Small intestine (tissue), 16 donors: ENCODE measurements at places on chromosomes 2 and 18.

DNA sequence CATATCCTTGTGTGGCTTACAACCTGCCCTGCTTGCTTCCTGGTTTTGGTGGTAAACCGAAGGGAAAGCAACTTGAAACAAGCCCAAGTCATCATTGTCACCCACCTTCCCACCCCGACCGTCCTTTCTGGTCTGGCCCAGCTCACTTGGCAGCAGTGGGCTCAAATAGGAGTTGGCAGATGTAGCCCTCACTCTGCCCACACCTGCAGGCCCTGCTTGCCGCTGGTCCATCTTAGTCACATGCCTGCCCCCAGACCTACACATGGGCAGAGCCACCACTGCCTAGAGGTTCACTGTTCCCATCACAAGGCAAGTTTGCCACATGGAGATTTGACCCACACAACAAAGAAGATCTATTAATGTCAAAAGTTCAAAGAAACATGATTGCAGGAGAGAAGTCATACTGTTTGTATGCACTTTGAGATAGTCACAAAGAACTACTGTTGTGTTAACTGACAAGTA lies 9.3 kb downstream of the EIPR1 start:
- DNase-seq = no peak

GRCh38 chr2:1586923-1587840 lies 157.1 kb downstream of the PXDN start:
- DNase-seq = no peak

DNA sequence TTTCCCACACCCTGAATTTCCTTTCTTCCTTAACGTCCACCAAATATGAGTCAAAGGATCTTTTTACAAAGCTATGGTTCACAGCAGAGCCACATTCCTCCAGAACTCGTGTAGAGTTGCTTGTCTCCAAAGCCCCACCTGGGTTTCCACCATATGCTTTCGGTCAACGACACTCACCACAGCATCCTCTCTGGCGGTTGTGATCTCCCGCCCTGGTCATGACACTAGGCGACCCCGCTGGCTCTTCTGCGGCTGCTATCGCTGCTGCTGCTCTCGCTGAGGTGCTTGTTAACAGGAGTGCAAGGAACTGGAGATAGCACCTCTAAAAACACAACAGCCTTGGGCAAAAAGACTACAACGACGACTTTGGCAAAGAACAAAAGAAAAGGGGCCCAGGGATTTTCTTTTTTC lies 340 bp downstream of the SLC40A1 start:
- no peak for DNase-seq

DNA sequence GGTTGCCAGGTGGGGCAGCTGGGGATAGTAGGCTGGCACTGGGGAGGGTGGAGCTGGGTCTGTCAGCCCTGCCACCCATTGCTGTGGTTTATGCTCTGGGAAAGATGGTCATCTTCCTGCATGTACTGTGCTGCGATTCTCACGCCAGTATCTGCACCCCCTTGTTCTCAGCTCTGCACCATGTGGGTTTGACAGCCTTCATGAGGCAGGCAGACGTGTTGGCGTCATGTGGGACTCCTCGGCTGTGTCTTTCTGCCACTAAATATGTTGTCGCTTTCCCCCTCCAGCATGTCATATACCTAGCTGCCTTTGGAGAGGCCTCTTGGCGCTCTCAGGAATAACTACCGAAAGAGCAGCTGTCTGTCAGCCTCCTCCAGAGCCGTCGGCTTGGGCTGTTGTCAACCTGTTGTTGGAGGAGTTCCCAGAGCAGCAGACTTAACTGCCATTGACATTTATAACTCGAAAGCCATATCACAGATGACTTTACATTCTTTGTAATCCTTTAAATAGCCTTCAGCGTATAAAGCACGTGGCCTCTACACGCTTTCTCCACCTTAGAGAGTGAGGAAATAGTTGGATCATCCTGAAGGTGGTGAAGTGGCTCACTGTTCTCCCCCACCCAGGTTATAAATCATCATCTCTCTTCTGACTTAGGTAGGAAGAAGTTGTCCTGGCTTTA lies 80.4 kb upstream of the MGAT5 start:
- peak; percentile 73 for DNase-seq

DNA sequence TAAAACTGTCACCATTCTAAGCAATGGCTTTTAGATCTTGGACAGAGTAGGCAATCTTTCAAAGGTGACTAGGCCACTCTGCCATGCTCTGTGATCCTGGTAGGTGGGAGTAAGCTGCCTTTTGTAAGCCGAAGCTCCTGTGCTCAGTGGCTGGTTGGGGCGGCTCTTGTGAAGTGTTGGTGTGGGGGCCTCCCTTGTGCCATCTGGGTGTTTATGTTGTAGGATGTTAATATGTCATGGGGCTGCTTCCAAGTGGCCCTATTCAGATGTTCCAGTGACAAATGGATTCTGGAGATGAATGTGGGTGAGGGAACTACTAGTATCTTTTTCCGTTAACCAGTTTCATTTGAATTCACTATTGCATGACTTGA lies 116.8 kb upstream of the SPRED2 start:
- no peak for DNase-seq

- DNase-seq = peak; percentile 20
Measured at GRCh38 chr2:159553727-159554126, 62.6 kb downstream of the BAZ2B start.

- DNase-seq = no peak
Measured at GRCh38 chr2:63537306-63537705, 51.0 kb downstream of the WDPCP start.

- DNase-seq = no peak
Measured at GRCh38 chr2:26993768-26994167, 23.3 kb downstream of the MAPRE3 start.

- DNase-seq = no peak
Measured at GRCh38 chr18:31125878-31126277, 23.7 kb upstream of the DSC2 start.

DNA sequence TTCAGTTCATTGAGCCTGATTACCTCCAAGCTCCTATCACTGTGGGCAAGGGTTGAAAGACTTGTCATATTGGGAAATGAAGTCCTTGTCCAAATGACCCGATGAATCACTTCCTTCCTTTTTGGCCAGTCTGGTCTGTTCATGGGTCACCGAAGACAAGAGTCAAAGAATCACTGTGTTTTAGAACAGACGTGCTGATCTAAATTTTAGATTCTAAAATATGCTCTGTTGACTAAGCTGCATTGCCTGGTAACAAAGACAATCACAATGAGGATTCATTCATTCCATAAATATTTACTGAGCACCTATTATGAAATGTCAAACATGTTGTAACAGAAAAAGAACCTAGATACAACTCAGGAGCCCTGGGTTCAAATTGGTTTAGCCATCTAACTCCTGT lies 99.4 kb upstream of the RND3 start:
- DNase-seq = no peak

DNA sequence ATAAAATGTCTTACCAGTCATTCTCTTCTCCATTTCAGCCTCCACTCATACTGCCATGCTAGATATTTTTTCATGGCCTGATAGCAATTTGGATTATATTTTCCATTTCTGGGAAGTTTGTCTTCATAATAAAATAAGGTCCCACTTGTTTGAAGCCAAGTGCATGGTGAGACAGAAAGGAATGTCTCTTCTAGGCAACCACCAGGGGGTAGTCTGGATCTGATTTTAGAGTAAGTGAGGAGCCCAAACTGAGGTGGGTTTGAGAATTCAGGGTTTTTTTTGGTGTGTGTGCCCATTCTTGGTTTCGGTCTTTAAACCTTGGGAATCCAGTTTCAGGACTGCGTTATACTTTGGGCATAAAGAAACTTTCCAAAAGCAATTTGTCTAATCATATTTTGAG lies 315.5 kb downstream of the RPRM start:
- peak; percentile 29 for DNase-seq

DNA sequence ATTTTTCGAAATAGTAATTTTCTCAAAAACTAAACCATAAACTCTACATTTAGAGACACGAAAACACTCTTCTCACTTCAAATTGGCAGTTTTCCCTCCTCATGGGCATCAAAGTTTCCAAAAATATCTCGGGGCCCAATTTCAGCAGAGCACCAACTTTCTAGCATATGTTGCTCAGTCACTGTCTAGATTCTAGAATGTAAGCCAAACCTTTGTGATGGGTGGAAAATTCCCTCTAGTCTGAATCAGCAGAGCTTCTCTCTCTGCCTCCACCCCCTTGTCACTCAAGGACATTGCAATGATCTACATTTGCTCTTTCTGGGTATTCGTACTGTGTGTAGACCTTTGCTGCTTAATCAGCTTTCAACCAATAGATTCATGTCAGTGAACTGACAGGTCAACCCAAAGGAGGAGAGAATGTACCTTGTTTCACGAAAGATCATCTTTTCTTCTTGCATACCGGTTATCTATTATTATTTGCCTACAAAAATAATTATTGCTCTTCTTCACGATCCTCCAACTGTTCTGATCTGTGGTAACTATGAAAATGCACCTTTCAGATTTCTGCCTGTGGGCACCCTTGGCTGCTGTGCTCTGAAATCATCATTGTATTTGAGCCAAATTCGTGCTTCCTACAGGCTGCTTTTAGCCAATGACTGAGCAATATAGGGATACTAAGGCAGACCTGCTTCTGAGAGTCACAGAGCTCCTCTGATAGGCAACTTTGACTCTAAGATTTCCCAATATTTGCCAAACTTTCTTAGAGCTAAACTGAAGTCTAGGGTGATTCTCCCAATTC lies 38.7 kb upstream of the GLS start:
- no peak for DNase-seq

- DNase-seq = no peak
Measured at GRCh38 chr2:20486571-20486970, 39.7 kb downstream of the RHOB start.

DNA sequence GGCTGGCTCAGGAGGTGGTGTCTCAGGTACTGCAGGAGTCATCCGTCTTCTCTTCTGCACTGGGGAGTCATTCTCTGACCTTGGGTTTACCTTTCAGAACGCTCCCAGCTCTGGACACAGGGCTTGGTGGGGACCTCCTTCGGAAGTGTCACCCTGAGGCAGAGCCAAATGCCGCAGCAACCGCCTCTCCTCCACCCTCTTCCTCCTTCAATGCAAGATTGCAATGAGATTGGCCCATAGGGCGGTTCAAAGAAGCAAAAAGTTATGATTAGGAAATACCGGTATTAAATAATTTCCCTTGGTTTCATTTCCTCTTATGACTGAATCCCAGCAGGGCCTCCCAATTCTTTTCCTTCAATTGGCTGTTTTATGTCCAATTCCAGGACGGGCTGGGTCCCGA lies 178.8 kb downstream of the ACKR3 start:
- DNase-seq = no peak

DNA sequence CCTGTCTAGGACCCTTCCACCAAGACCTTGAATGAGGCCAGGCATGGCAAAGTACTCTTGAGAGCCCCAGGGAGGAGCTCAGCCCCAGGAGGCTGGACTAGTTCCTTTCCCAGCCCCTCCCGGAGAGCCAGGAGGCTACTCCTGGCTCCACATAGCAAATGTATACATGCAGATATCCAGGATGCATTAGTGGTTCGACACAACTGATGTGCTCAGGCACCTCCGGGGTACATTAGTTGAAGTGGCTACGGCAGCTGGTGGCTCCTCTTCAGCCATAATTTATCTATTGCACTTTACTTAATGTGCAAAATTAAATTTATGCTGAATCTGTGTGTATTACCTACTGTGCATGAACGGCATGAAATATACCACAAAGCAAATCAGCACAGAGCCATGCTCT lies 182.8 kb upstream of the MEIS1 start:
- no peak for DNase-seq

GRCh38 chr2:181790716-181791649 lies 100.5 kb upstream of the ITPRID2 start:
- peak; percentile 52 for DNase-seq

DNA sequence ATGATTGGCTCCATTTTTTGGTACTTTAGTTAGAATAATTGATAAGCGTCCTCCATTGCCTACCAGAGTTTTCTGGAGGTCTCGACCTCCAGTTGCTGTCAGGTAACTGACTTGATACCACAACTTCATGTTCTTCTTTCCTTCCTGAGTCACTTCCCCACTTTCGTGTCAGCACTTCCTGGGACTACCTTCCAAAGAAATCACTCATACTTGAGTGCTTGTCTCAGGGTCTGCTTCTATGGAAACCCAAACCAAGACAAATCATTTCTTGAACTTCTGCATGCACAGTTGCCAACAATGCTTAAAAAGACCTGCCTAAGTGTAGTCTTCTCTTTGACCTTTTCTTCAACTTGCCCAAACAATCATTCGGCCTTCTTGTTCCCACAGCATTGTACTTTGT lies 210.3 kb upstream of the ETAA1 start:
- DNase-seq = no peak

DNA sequence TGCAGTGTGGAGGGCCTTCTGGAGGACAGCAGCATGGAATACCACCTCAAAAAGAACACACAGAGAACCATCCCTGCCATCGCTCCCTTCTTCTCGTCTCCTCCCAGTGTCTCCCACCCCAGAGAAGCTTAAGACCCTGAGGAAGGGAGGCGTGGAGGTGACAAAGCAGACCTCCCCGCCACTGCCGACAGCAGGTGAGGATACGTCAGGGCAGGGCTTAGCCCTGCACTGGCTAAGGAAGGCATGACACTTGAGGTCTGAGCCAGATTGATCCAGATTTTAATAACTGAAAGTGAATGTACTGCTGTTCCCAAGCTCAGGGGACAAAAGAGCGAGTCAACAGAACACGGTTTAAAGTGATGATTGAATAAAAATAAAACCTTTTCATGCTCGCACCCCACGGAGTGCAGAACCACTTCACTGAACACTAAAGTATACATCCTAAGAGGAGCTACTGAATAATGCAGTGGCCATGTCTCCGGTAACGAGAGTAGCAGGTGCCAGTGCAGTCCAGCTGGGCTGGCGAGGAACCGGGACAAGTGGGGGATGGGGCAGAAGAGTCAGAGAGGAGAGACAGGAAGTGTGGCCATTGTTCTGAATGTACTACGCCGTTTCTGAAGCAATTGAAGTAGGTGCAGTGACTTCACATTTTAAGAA lies 391.0 kb downstream of the CDH2 start:
- DNase-seq = no peak

GRCh38 chr2:239826786-239827522 lies 198.2 kb downstream of the NDUFA10 start:
- DNase-seq = no peak

DNA sequence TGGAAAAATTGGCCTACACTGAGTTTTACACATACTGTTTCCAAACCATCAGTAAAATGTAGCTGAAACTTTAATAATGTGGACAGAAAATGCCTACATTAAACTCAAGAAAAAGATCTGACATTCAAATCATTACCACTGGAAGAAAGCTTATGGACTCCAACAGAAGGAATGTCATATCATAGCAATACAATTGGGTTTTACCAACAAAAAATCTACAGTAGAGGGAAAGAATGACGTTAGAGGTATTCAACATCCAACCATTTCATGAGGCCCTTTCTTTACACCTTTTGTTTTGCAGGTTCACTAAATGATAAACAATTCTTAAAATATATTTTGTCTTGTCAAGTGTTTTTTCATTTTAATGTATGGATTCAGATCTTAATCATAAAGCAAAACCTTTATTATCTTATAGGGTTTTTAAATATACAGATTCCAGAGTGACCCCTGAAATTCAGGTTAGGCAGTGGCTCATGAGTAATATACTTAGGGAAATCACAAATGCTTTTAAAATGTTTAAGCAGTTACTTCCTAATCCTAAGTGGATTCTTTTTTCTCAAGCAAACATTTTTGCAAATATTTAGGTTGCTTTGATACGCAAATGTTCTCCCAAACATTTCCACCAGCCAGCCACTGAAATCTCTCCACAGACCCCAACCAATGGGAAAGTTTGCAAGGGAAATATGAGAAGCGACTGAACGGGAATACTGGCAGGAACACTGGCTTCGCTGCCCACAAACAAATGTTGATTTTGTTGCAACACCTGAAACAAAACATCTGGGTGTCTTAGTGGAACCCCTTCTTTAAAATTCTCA lies 168.7 kb downstream of the TCF4 start:
- DNase-seq = no peak

GRCh38 chr18:67282796-67283195 lies 233.7 kb downstream of the DSEL start:
- no peak for DNase-seq

- no peak for DNase-seq
Measured at GRCh38 chr2:148885988-148886387, 11.0 kb downstream of the KIF5C start.
